ENCODE measurements at places on chromosomes 4 and X.

GRCh38 chr4:111650674-111651086 is 494.6 kb upstream of the FAM241A start:
- DNase-seq: no peak

DNA sequence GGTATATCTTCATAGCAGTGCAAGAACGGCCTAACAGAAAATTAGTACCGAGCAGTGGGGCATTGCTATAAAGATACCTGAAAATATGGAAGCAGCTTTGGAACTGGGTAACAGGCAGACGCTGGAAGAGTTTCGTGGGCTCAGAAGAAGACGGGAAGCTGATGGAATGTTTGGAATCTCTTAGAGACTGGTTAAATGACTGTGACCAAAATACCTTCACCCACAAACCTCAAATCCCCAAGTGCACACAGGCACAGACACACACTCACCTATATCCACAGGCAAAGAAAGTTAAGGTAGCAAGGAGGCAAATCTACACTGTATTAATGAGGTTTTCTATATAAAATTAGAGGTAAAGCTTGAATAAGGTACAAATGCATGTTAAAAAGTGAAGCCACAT is 14.6 kb upstream of the SPRY1 start:
- DNase-seq: no peak

DNA sequence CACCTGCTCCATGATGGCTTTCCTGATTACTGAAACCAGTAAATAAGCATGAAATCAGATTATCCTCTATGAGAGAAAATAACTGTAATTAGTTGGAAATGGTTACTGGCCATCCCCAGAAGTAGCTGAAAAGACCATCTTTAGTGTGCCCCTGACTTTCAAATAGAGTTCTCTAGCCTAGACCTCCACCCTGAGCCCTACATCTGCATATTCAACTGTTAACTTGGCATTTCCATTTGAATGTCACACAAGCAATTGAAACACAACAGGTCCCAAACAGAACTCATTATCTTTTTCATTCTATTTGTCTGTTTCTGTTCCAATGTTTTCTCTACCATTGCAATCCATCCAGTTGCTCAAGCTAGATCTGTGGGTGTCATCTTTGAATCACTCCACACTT is 952.3 kb downstream of the RPA4 start:
- DNase-seq: no peak

GRCh38 chrX:110103344-110103743 is 100.4 kb downstream of the TMEM164 start:
- no peak for DNase-seq

GRCh38 chr4:142705820-142706219 is 140.3 kb downstream of the INPP4B start:
- DNase-seq: no peak

DNA sequence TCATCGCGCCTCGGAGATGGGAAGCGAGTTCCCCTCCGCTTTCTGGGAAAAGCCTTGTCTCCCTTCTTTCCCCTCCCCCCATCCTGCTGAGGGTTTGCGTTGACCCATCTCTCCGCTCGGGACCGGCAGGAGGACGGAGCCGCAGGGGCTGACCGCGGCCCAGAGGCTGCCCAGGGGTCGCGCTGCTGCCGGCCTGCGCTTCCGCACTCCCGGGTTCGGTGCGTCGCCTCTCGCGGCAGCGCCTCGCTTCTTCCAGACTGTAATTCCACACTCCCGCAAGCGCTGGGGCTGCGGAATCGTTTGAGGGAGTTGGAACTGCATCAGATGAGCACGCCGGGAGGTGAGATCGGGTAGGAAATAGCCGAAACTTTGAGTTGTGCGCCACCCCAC is 88.3 kb downstream of the BCOR start:
- no peak for DNase-seq

DNA sequence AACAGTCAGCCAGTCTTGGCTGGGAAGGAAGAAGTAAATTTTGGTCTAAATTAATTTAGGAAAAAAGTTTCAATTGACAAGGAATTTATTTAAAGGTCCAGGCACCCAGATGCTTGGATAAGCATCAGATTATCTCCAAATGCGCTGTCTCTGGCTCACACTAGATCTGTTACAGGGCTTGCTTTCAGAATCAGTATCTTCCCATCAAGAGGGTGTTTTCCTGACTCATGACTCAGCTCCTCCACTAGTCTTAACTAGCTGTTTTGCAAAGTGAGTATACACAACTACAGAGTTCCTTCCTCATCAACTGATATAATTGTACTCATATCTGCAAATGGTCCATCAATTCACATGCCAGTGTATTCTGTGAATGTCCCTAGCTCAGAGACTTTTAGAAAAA is 482.1 kb upstream of the CPEB2 start:
- DNase-seq: no peak

- DNase-seq: no peak
Observed at GRCh38 chr4:186814535-186815070, 90.9 kb upstream of the FAT1 start.

DNA sequence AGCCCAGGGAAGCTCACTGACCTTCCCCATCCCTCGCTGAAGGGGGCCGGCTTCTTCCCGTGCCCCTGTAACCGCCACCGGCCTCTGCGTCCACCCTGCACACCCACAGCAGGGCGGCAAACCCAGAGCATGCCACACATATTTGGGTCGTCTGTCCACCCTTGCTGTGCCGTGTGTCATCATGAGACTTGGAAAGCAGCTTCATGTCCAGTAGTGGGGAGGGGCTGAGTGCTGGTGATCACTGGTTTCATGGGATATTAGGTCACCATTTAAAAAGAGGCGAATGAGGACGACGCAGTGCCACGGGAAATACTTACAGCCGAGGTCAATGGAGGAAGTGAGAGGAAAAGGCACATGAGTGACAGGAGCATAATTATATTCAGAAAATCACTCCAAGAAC is 74.8 kb downstream of the HTRA3 start:
- no peak for DNase-seq

- no peak for DNase-seq
Observed at GRCh38 chr4:3291411-3291968, 1.3 kb upstream of the RGS12 start.

GRCh38 chrX:22105231-22105630 is 73.1 kb downstream of the PHEX start:
- no peak for DNase-seq

GRCh38 chrX:125205918-125206665 is 113.6 kb upstream of the TEX13C start:
- no peak for DNase-seq

DNA sequence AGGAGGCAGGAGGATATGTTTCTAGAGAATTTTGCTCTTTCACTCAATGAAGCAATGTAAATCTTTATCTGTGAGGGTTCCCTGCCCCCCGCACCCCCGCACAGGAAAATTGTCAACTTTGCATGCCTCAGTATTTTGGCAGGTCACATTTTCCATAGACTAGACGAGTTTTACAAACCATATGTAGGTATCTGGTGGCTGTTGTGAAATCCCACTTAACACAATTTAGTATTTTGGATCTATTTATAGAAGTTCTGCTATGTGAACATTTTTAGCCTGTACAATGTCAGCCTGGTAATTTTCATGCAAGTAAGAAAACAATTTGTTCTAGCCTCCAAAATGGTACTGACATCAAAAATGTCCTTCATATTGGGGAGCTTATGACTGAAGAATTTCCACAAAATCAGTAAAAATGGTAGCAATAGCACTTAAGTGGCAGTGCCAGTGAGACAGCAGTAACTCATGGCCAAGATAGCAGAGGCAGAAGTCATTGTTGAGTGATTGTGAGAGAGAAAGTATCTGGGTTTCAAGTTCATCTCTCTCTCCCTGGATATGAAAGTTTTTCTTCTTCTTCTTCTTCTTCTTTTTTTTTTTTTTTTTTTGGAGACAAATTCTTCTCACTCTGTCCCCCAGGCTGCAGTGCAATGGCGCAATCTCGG is 12.4 kb upstream of the FRYL start:
- DNase-seq: no peak

DNA sequence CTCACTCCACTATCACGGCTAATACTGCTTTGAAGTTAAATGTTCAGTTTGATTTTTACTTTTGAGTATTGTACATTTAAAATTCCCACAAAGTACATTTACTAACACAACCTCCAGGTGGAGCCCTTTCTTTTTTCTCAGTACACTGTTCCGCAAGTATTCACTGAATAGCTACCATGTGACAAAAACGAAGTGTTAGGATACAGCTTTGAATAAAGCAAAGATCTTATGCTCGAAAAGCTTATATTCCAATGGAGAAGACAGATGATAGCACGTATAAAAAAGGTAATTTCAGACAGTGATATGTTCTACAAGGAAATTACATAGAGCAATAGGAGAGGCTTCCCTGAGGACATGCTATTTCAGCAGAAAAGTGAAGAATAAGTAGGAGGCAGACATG is 60.7 kb upstream of the ABCG2 start:
- DNase-seq: peak; percentile 6

- DNase-seq: no peak
Observed at GRCh38 chrX:50202539-50202938, 1.7 kb upstream of the AKAP4 start.

DNA sequence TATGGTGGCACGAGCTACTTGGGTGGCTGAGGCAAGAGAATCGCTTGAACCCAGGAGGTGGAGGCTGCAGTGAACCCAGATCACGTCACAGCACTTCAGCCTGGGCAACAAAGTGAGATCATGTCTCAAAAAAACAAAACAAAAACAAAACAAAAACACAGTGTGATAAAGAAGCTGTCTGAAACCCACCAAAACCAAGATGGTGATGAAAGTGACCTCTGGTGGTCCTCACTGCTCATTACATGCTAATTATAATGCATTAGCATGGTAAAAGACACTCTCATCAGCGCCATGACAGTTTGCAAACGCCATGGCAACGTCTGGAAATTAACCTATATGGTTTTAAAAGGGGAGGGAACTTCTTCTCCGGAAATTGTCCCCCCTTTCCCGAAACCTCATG is 29.4 kb upstream of the OPHN1 start:
- peak; percentile 0 for DNase-seq

- no peak for DNase-seq
Observed at GRCh38 chr4:71976523-71976922, 55.3 kb upstream of the NPFFR2 start.

DNA sequence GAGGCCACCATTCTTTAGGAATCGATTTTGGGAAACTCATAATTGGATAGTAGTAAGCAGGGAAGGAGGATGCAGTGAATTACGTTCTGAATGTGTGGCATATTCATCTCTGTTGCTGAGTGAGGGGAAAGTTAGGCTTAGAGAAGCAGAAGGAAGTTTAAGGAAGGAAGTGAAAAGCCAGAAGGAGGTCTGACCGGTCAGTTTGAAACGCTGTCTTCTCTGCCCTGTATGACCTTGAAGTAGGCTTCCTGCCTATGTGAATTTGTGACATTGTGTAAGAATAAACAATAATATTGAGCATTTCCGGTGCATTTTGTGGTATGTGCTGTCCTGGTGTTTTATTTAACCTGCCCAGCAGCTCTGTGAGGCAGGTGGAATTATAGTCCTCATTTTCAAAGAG is 67.3 kb downstream of the PDLIM5 start:
- DNase-seq: no peak

- no peak for DNase-seq
Observed at GRCh38 chrX:114611018-114611619, 27.2 kb downstream of the HTR2C start.

DNA sequence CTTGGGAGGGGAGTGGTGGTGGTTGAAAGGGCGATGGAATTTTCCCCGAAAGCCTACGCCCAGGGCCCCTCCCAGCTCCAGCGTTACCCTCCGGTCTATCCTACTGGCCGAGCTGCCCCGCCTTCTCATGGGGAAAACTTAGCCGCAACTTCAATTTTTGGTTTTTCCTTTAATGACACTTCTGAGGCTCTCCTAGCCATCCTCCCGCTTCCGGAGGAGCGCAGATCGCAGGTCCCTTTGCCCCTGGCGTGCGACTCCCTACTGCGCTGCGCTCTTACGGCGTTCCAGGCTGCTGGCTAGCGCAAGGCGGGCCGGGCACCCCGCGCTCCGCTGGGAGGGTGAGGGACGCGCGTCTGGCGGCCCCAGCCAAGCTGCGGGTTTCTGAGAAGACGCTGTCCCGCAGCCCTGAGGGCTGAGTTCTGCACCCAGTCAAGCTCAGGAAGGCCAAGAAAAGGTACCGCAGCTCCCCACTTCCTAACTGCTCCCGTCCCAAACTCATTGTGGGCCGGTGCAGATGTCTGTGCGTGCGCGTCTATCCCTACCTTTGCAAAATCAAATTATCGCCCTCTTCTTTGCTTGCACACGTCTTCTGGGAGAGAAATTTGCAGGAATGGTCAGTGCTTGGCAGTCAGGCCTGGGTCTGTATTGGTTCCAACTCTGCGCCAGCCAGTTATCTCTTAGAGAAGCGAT is 533 bp downstream of the IL15 start:
- DNase-seq: no peak

GRCh38 chr4:116585246-116585645 is 500.1 kb downstream of the TRAM1L1 start:
- no peak for DNase-seq

GRCh38 chr4:23768541-23768940 is 121.3 kb downstream of the PPARGC1A start:
- DNase-seq: no peak

GRCh38 chrX:65894133-65894532 is 145.7 kb downstream of the VSIG4 start:
- no peak for DNase-seq

DNA sequence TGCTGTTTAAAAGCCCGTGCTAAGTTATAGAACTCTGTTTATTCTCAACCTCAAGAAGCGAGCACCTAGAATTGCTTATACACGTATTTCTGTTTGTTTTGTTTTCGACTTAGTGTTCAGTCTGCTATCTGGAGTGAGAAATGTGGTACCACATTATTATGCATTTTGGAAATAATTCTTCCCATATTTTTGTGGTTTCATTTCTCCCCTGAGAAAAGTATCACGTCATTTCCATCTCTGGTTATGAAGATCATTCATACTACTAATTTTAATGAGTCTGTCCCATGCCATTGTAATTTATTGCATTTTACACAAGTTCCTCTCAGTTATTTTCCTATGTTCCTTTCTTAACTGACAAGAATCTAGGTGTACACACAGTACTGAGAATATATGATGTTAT is 186.0 kb downstream of the DCHS2 start:
- no peak for DNase-seq

GRCh38 chr4:138650929-138651448 is 364.6 kb upstream of the NOCT start:
- no peak for DNase-seq

- no peak for DNase-seq
Observed at GRCh38 chr4:107718351-107718965, 1.6 kb downstream of the PAPSS1 start.

GRCh38 chr4:115310641-115311040 is 197.2 kb upstream of the NDST4 start:
- DNase-seq: no peak

DNA sequence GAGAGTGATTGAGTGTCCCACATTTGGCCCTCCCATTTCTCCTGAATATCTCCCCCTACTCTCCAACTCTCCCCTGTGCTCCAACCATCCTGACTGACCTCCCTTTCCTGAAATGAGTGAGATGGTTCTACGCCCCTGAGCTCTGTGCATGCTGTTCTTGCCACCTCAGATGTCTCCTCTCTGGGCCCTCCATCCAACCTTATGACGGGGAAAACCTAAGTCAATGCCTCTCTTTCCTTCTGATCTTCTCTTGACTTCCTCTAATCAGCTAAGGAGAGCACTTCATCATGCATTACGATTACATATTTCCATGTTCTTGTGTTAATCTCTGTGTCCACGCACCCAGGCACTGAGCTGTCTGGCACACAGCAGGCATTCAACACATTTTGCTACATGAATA is 1.1 kb upstream of the TNIP3 start:
- DNase-seq: no peak
